ENCODE measurements at places on chromosomes 4 and X.

- H3K36me3 ChIP-seq, result no peaks in the 10 kb centered on the region
- DNase-seq, result no peak
- H3K4me1 ChIP-seq, result no peaks in the 10 kb centered on the region
- H3K4me3 ChIP-seq, result no peak overlapping the region
- H3K27ac ChIP-seq, result no peak overlapping the region
- H3K27me3 ChIP-seq, result no peaks in the 10 kb centered on the region
Measured at GRCh38 chrX:18828832-18829404, 121.5 kb downstream of the PPEF1 start.

GRCh38 chrX:87582453-87582852 is 64.9 kb downstream of the KLHL4 start:
- no peaks in the 10 kb centered on the region for H3K4me1 ChIP-seq
- H3K27ac ChIP-seq, result no peak overlapping the region
- no peak overlapping the region for H3K4me3 ChIP-seq

DNA sequence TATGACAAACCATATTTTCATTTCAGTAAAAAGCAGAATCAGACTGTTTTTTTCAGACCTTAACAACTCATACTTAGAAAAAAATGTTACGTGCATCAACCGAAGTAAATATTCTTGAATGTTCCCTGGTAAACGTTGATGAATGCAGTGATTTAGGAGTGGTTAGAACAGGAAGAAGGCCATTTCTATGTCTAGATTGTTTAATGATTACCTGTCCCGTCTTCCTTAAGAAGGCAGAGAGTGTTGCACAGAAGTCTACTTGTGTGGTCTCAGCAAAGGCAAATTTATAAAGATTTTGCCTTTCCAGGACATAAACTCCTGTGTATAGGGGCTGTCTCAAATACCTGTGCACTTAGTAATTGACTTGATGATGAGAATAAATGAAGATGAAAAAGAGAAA is 134.5 kb downstream of the MGST2 start:
- H3K4me1 ChIP-seq, result peaks cover 33% of the 10 kb centered on the region
- H3K36me3 ChIP-seq, result no peaks in the 10 kb centered on the region
- H3K27me3 ChIP-seq, result no peaks in the 10 kb centered on the region
- DNase-seq, result no peak

DNA sequence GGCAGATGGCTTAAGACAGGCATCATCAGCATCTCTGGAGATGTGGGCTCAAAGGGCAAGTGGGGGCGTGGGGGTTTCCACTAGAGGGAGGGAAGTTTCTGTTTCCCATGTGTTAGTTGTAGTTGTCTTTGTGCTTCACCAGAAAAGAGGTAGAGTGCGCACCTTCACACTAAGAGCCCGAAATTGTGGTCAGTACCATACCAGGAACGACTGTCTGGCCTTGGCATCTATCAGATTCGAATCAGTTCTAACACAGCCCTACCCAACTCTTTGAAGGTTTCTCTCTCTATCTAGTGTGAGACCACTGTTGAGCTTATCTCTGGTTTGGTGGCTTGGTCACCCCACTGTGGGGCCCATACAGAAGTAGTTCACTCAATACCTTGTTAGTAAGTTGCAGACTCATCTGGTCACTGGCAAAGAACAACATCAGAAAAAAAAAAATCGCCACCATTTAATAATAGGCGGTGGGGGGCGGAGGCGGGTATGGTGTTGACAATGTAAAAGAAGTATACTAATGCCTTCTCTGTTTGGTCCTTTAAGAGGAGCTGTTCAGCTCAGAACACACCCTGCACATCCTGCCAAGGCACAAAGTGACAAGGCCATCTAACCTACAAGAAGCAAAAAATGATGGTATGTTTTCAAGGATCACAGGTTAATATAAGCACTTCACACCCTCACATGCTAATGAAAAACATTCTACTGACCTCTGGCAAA is 71.1 kb downstream of the NYX start:
- no peaks in the 10 kb centered on the region for H3K27me3 ChIP-seq
- no peaks in the 10 kb centered on the region for H3K36me3 ChIP-seq
- H3K4me1 ChIP-seq, result no peaks in the 10 kb centered on the region
- no peak for DNase-seq
- no peak overlapping the region for H3K4me3 ChIP-seq
- H3K27ac ChIP-seq, result no peak overlapping the region

GRCh38 chrX:76159453-76159852 is 13.4 kb upstream of the PBDC1 start:
- H3K27me3 ChIP-seq, result no peaks in the 10 kb centered on the region
- H3K4me3 ChIP-seq, result no peak overlapping the region
- no peak overlapping the region for H3K27ac ChIP-seq
- no peaks in the 10 kb centered on the region for H3K4me1 ChIP-seq

DNA sequence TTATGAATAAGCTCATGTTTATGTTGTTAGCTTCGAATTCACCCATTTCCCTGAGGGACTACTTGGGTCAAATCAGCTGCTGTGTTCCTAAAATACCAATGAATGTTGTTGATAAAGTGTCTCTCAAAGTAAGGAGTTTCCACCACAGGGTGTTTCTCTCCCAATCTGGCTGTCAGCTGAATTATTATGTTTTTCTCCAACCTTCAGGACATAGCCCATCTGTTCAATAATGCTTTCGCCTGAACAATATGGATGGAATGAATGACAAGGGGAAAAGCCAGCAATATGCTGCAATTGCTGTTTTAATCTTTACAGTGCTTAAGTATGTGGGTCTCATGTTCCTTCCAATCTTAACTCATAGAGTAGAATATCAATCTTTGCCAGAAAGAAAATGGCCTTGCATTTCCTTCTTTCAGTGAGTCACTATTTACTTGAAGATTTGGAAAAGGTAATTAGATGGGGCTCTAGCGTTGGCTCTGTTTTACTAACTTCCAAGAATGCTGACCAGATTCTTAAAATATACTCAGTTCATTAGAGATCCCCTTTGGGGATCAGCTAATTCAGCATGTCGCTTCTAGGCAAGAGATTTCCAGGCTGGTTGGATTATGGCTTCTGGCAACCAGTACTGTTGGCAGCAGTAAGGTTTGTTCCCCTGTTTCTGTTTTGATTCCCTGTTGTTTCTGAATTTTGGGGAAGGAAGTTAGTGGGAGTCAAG is 410.5 kb downstream of the PPP3CA start:
- H3K4me1 ChIP-seq, result peaks cover 3% of the 10 kb centered on the region
- H3K4me3 ChIP-seq, result no peak overlapping the region

GRCh38 chr4:110107866-110108265 is 90.5 kb downstream of the ELOVL6 start:
- no peak overlapping the region for H3K4me3 ChIP-seq
- peaks cover 41% of the 10 kb centered on the region for H3K36me3 ChIP-seq
- no peak for DNase-seq
- no peak overlapping the region for H3K27ac ChIP-seq

DNA sequence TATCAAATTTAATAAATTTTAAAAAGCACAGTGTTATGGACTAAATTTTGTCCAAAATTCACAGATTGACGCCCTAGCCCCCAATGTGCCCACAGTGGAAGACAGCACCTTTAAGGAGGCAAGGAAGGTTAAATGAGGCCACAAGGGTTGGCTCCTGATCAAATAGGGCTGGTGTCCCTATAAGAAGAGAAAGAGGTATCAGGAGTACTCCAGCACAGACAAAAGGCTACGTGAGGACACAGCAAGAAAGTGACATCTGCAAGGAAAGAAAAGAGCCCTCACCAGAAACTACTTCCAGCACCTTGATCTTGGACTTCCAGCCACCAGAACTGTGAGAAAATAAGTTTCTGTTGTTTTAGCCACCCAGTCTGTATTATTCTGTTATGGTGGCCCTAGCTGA is 48.8 kb downstream of the FAM13A start:
- DNase-seq, result no peak
- H3K4me3 ChIP-seq, result no peak overlapping the region
- H3K4me1 ChIP-seq, result peaks cover 5% of the 10 kb centered on the region

DNA sequence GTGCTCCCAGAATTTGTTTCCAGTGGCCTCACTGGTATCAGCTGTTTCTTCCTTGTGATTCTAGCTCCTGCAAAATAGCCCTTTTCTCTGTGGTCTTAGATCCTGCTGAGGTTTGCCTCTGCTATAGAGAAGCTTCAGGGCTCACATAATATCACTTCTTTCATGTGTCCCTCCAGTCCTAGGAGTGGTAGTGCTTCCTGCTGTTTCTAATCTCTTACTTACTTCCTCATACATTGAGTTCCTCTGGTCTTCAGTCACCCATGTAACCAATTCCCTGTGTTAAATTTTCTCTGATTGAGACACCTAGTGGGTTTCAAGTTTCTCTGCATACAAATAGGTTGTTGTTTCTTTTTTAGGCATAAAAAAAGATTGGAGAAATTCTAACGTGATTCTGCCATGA is 1567.9 kb downstream of the ARAP2 start:
- H3K27ac ChIP-seq, result no peak overlapping the region
- no peaks in the 10 kb centered on the region for H3K36me3 ChIP-seq
- H3K27me3 ChIP-seq, result no peaks in the 10 kb centered on the region
- no peaks in the 10 kb centered on the region for H3K4me1 ChIP-seq
- H3K4me3 ChIP-seq, result no peak overlapping the region

DNA sequence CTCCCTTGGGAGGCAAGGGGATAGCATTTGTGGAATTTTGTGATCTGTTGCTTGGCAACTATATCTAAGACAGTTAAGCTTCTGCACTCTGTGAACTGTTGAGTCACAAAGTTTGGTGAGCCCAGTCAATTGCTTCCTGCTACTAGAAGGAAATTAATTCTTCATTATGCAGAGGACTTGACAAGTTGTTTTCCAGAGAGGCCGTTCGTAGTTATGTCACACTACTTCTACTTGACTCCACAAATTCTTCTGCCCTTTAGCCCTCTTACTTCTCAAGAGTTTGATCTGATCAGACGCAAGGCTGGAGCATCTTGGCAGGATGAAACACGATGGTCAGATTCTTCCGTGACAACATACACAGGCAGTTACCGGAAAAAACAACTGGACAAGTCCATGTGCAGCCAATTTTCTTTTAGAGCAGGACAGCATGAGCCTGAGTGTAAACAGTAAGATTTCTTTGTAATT is at the start of gene C4orf51:
Gene C4orf51 (plus strand): TSS at position 156 of the 465 bp plus-strand sequence. CDS start 58 bp downstream, at position 214.
- H3K27ac ChIP-seq, result no peak within 1 kb of the TSS
- no peak within 1 kb of the TSS for H3K4me3 ChIP-seq
- no peaks in the 10 kb centered on the region for H3K27me3 ChIP-seq
- H3K4me1 ChIP-seq, result no peaks in the 10 kb centered on the region
- no peak for DNase-seq

DNA sequence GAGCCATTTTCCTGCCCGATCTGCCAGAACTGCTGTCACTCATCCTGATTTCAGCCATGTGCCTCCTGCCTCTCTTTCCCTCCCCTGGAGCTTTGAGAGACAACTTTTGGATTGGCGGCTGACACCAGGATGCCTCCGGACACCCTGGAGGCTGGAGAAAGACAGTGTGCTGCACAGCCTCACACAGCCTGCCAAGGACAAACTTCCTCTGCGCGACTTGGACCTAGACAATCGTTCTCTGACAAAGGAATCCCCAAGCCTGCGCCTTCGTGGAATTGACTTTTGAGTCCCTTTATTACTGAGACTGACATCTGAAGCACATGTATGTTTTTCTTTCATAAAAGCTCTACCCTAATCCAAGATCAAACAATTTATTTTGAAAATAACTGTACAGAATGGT is 10.8 kb upstream of the LDB2 start:
- no peak for DNase-seq
- H3K4me1 ChIP-seq, result no peaks in the 10 kb centered on the region
- no peaks in the 10 kb centered on the region for H3K36me3 ChIP-seq
- H3K27ac ChIP-seq, result no peak overlapping the region

DNA sequence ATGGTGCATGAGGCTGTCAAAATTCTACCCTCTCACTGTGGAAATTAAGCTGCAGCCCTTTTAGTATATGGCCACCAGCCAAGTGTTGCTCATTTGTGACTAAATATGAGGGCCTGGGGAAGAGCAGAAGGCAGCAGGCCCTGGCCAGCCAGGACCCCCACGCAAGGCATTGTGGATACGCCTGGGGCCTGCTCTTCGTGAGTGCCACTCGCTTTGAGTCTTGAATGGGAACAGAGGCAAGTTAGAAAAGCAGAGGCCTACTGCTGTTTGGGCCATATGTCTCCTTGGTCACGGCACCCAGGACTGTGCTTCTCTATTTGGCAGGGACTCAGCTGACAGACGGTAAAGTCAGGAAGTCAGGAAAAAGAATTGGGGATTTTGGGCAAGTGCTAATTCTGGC is 10.9 kb downstream of the RTL5 start:
- no peaks in the 10 kb centered on the region for H3K36me3 ChIP-seq
- no peaks in the 10 kb centered on the region for H3K4me1 ChIP-seq
- no peak overlapping the region for H3K4me3 ChIP-seq

- no peaks in the 10 kb centered on the region for H3K27me3 ChIP-seq
- no peaks in the 10 kb centered on the region for H3K4me1 ChIP-seq
- no peak overlapping the region for H3K4me3 ChIP-seq
- no peak for DNase-seq
- no peaks in the 10 kb centered on the region for H3K36me3 ChIP-seq
- H3K27ac ChIP-seq, result no peak overlapping the region
Measured at GRCh38 chr4:4837316-4837715, 22.1 kb upstream of the MSX1 start.

- no peak within 1 kb of the TSS for H3K4me3 ChIP-seq
- DNase-seq, result no peak
- no peak within 1 kb of the TSS for H3K27ac ChIP-seq
- H3K27me3 ChIP-seq, result no peaks in the 10 kb centered on the region
Measured at GRCh38 chrX:33211356-33212260, at the start of gene DMD. DMD (minus strand) TSS chrX:33211549; CDS start chrX:33211312, 237 bp downstream.

GRCh38 chr4:120354381-120354780 is 287.7 kb upstream of the MAD2L1 start:
- H3K4me3 ChIP-seq, result no peak overlapping the region
- no peaks in the 10 kb centered on the region for H3K4me1 ChIP-seq
- no peaks in the 10 kb centered on the region for H3K36me3 ChIP-seq
- no peak for DNase-seq
- H3K27ac ChIP-seq, result no peak overlapping the region

DNA sequence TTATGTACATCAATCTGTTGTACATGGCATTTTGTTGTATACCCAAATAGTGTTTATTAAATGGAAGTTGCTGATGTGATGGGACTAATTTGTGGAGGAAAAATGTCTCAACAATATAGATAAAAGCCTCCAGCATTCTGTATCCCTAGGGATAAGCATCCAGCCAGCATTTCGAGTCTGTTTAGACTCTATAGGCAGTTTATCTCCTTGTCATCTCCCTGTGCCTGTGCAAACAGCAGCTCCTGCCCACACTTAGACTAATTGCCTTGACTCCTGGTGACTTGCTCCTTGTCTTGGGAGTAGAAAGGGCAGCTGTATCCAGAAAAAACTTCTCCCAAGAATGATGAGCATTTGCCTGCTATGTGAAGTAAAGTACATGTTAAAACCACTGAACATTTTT is 83.8 kb downstream of the DOCK11 start:
- H3K4me3 ChIP-seq, result no peak overlapping the region
- DNase-seq, result no peak
- no peak overlapping the region for H3K27ac ChIP-seq
- no peaks in the 10 kb centered on the region for H3K4me1 ChIP-seq
- H3K36me3 ChIP-seq, result peaks cover 11% of the 10 kb centered on the region

- H3K4me3 ChIP-seq, result no peak overlapping the region
- no peaks in the 10 kb centered on the region for H3K4me1 ChIP-seq
- no peaks in the 10 kb centered on the region for H3K27me3 ChIP-seq
- no peaks in the 10 kb centered on the region for H3K36me3 ChIP-seq
- no peak overlapping the region for H3K27ac ChIP-seq
Measured at GRCh38 chrX:68942104-68942503, 113.3 kb downstream of the EFNB1 start.

GRCh38 chrX:10111364-10112148 is 45.2 kb upstream of the CLCN4 start:
- no peak overlapping the region for H3K27ac ChIP-seq
- DNase-seq, result no peak
- H3K36me3 ChIP-seq, result no peaks in the 10 kb centered on the region
- no peaks in the 10 kb centered on the region for H3K27me3 ChIP-seq
- peaks cover 14% of the 10 kb centered on the region for H3K4me1 ChIP-seq

GRCh38 chr4:79563219-79563618 is 155.2 kb upstream of the GK2 start:
- no peak overlapping the region for H3K27ac ChIP-seq
- H3K4me1 ChIP-seq, result no peaks in the 10 kb centered on the region
- no peak for DNase-seq
- no peaks in the 10 kb centered on the region for H3K27me3 ChIP-seq

All from Karpas-422 (cell line).